Adipocyte (in vitro differentiated cells): ENCODE measurements at places on chromosomes 2 and 18.

DNA sequence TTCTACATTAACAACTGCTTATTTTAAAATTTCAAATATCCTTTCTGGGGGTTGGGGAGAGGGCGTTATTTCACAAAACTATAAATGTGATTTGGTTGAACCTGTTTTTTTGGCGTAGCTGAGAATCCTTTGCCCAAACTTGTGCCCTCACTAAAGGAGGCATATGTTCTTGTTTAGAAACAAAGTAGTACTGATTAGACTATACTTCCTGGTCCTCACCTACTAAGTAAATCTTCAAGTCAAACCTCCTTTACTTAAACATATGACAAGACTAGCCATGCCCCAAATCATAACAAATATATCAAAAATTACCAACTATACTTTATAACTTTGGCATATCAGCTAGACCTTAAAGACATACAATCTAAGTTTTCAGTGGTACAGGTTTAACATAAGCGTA lies 5.8 kb downstream of the EIF2AK3 start:
- DNase-seq = no peak

DNA sequence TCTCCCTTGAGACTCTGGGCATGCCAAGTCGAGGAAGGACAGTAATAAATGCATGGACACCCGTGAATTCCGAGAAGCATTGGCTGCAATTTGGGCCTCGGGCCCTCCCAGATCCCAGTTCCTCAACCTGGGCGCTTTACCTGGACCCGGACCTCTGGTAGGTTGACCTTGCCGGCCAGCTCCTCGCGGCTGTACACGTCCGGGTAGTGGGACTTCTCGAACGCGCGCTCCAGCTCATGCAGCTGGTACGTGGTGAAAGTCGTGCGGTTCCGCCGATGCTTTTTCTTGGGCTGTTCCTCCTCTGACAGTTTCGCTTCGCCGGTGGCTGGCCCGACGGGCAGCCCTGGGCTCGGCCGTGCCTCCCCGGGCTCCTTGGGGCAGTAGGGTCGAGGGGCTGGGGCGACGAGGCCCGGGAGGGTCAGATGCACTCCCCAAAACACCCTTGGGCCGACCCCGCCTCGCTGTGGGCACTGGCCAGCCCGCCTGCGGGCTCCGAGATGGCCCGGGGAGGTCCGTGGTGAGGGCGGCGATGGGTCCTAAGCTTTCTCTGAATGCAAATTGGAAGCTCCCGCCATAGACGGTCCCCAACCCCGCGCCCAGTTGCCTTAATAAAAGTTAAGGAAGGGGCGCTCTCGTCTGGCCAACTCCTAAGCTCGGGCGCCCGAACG lies 899 bp downstream of the RAX start:
- DNase-seq = peak; percentile 30

DNA sequence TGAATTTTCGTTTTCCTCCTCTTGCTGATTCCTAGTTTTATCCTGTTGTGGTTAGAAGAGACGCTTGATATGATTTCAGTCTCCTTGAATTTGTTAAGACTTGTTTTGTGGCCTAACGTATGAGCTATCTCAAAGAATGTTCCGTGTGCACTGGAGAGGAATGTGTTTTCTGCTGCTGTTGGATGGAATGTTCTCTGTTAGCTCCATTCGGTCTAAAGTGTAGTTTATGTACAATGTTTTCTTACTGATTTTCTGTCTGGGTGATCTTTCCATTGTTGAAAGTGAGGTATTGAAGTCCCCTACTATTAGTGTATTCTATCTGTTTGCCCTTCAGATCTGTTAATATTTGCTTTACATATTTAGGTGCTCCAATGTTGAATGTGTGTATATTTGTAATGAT lies 25.9 kb downstream of the COLEC11 start:
- DNase-seq = peak; percentile 57

GRCh38 chr18:23861805-23862470 lies 152.6 kb upstream of the TTC39C start:
- DNase-seq = peak; percentile 77

- no peak for DNase-seq
Measured at GRCh38 chr2:16661936-16662839, 3.4 kb downstream of the CYRIA start.

- DNase-seq = peak; percentile 25
Measured at GRCh38 chr2:148058641-148059040, 37.8 kb downstream of the MBD5 start.

DNA sequence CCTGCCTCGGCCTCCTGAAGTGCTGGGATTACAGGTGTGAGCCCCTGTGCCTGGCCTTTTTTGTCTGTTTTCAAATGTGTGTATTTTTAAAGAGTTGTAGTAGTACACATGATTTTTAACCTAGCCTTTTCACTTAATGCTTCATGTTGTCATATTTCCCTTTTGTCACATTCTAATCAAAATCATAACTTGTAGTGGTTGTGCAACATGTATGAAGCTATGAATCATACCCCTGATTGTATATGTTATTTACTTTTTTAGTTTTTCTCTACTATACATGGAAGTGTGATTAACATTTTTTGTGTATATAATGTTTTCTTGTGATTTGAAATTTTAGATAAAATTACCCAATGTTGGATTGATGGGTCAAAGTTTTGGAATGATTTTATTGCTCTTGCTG lies 8.5 kb downstream of the GEN1 start:
- no peak for DNase-seq

DNA sequence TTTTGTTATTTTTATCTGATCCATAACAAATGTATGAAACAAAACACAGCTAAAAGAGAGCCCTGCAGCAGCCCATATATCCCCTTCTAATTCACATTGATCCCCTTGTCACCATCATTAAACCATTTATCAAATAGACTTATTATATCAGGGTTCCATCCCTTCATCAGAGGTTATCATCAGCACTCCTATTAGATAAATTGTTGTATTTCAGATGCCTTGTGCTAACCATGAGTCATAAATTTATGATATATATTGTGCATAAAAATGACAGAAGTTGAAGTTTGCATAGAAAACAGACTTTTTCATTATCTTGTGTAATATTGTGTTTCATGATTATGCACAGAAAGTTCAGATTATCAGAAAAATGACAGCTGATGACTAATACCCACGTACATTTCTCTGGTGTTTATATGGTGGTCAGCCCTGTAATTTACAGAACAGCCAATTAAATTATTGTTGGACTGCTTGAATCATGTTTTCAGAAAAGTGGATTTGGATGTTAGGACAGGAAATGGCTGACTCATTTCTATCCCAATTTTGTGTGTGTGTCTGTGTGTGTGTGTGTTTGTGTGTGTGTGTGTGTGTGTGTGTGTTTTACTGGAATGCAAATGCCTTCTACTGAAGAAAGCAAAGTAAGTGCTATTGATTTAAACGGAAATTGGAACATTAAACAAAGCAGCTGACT lies 80.9 kb downstream of the PPP1R1C start:
- DNase-seq = peak; percentile 83

GRCh38 chr2:189483980-189484740 lies 42.9 kb downstream of the WDR75 start:
- DNase-seq = no peak

DNA sequence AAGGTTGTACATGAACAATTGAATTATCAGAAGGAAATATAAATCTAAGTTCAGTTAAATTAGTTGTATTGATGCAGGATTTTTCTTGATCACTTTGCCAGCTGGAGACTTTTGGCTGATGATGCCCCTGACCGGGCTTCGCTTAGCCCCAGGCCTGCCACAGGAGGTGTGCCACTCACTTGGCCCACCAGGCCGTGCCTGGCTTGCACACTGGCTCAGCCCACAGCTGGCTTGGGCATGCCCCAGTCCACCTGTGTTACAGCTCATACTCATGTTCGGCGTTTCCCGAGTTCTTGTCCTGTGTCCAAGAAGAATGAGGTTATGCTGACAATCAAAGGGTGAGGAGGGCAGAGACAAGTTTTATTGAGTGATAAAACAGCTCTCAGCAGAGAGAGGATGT lies 773.9 kb upstream of the FANCL start:
- no peak for DNase-seq

- DNase-seq = peak; percentile 33
Measured at GRCh38 chr2:178825183-178825582, 18.0 kb upstream of the TTN start.

DNA sequence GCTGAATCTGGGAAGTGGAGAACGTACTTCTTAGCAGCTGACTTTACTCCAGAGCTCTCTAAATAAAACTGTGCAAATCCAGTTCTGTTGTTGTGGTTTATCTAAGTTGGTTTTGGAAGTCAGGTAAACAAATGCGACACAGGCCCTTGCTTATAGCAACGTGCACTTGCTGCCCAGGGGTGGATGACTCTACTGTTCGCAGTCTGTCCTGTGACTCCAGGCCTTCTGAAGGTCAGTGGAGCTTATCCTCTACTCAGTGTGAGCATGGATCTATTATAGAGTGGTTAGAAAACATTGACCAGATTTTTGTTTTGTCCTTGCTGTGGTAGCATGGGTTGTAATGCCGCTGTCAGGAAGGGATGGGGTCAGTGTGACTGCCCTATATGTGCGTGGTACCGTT lies 89.1 kb downstream of the ZNF236 start:
- DNase-seq = no peak

DNA sequence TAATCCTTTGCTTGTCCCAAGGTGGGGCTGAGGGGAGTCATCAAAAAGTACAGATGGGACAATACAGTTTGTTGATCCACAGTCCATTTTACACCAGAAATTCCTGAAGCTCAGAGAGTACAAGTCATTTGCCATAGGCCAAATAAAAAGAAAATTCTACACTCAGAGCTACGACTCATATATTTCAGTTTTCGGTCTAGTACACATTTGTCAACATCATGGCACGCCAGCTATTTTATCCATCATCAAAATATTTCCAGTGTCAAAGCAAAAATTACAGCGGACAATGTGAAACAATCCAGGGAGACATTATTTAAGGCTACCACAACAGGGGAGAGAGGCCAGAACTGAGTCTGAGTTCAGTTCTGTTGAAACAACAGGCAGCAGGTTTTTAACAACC lies 587.5 kb upstream of the DSEL start:
- DNase-seq = no peak

- no peak for DNase-seq
Measured at GRCh38 chr2:171237751-171238505, 77.2 kb upstream of the TLK1 start.

DNA sequence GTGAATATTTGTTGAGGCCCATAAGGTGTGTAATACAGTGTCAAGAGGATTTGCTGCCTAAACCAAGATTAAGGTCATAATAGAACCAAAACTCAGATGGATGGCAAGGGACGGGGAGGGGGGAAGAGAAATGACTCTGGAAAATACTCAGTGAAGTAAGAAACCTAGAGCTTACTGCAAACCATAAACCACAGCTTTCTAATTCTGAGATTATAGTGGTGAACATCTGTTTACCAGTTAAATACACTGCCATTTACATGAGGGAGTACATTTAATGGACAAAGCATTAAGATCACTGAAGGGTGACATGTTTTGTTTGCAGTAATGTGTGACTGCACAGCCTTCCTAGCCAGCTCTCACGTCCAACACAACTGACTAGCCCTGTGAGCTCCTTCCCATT lies 19.8 kb downstream of the EVX2 start:
- no peak for DNase-seq
